ENCODE measurements at places on chromosomes 3 and 15.
A peak's percentile ranks its signal among the peaks of the same experiment; 100 is the strongest.

- ATAC-seq, result peak; percentile 77
Observed at GRCh38 chr3:22960105-22960984, 242.8 kb upstream of the UBE2E2 start.

DNA sequence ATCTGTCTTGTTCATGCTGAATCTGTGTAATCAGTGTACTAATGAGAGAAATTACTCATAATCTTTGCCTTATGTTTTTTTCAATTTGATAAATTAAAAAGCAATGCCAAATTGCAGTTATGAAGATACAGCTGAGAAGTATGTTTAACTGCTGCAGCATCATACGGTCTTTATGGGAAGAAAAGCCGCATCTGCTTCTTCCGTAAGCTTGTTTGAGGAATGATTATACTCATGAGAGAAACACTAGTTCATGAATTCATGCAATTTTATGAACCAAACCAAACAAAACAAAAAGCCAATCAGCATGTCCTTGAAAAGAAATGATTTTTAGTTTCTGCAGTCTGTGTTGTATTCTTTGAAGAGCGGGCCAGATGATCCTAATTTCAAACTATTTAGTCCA, 275.9 kb upstream of the ARHGEF26 start:
- ATAC-seq, result no peak

DNA sequence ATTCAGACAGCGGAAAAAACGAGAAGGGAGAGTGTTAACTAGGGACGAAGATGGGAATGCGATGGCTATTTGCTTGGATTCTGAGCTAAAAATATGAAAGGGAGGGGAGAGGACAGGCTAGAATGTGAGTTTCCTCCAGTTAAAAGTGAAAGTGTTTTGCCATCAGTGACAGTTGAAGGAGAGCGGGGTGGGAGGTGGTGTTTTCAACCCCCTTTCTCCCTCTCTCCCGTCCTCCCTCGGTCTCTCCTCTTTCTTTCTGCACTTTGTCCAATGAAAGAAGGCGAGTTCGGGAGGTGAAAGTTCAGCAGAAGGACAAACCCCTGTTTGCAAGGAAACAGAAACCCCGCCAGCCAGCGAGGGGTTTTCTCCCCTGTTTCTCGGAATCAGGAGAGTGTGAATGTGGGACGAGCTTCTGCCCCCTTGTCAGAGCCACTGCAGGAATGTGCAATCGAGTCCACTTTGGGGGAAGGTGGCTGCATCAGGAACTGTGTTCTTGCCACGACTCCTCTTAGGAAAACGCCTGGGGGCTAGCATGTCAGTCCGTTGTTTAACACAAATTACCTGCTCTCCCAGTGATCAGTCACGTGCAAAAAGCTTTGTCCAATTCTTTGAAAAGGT, 975 bp upstream of the FOXP1 start:
- peak; percentile 16 for ATAC-seq

- ATAC-seq, result no peak
Observed at GRCh38 chr3:4696266-4696665, 203.1 kb downstream of the ITPR1 start.

- no peak for ATAC-seq
Observed at GRCh38 chr15:38111070-38111469, 141.6 kb upstream of the SPRED1 start.

GRCh38 chr3:151987893-151988292, 114.5 kb downstream of the SUCNR1 start:
- no peak for ATAC-seq

- no peak for ATAC-seq
Observed at GRCh38 chr3:48715174-48715800, 1.7 kb downstream of the IP6K2 start.

All from motor neuron (in vitro differentiated cells).